ENCODE measurements at places on chromosomes 5 and 9.

DNA sequence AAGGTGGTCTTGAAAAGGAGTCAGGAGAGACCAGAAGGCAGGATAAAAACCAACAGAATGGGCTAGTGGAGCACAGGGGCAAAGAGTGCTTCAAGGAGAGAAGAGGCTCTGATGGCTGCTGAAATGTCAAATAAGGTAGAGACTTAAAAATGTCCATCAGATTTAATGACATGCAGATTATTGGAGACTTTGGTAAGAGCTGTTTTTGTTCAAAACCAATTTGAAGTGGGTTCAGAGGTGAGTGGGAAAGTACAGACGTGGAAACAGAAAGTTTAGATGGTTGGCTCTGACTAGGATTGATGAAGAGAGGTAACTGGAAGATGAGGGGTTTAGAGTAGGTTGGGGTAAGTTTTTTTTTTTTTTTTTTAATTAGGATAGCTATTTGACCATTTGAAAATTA is 14.1 kb downstream of the SLC25A46 start:
- DNase-seq, result no peak

DNA sequence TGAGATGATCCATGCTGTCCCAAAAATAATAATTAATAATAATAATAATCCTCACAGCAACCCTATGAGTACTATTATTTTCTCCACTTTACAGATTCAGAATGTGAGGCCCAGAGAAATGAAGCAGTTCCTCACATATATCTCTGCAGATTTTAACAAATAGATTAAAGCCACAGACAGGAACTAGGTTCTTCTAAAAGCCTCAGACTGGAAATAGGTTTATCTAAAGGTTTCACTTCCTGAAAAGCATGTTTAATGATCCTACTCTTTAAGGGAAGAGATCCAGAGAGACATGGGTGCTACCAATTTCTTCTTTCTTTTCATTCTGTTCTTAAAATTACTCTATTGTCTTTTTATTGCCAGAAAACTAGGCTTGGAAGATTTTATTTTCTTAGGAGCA is 1079.4 kb upstream of the COX7C start:
- no peak for DNase-seq

- DNase-seq, result no peak
Measured at GRCh38 chr5:140222416-140222815, 47.4 kb downstream of the CYSTM1 start.

GRCh38 chr9:114938687-114939575 is 8.5 kb upstream of the TNFSF8 start:
- DNase-seq, result no peak

- DNase-seq, result no peak
Measured at GRCh38 chr9:3337515-3338225, 188.1 kb downstream of the RFX3 start.

DNA sequence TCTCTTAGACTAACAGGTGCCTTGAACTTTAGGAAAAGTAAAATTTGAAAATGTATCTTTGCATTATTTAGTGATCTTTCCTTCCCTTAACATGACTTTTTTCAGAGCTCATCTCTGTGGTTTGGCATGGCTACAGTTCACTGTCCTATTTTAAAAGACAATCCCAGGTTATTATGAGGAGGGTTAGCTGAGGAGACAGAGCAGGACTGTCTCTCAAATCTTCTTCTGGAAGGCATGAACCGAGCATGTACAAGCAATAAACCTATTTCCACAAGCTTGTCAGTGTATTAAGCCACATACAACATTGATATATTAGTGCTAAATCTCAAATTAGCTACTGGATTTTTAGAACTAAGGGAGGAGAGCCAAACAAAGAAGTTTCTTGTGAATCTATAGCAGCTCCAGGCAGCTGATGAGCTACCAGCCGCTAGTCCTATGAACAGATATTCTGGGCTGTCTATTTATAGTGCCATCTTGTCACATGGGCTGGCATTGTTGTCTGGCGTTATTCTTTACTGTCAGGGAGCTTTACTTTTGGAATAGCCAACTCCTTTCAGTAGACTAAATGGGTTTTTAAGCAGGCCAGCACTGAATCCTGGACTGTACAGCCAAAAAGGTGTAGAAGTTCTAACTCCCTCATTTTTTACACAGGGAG is 171.2 kb upstream of the ACTBL2 start:
- DNase-seq, result no peak

DNA sequence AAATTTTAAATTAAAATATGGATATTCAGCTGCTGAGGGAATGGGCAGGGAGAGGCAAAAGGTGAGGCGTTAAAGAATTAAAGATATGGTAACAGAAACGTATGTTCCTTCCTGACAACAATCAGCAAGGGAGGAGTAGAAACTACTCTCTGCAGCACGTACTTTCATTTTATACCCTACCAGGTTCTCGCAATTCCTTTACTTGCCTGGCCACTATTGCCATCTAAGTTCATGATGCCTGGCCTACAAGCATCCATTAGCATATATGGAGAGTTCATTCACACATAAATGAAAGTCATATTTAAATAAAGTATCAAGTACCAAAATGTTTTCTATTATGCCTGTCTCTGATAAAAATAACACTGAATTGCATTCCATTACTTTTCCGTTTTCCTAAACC is 125.1 kb downstream of the BNC2 start:
- no peak for DNase-seq

DNA sequence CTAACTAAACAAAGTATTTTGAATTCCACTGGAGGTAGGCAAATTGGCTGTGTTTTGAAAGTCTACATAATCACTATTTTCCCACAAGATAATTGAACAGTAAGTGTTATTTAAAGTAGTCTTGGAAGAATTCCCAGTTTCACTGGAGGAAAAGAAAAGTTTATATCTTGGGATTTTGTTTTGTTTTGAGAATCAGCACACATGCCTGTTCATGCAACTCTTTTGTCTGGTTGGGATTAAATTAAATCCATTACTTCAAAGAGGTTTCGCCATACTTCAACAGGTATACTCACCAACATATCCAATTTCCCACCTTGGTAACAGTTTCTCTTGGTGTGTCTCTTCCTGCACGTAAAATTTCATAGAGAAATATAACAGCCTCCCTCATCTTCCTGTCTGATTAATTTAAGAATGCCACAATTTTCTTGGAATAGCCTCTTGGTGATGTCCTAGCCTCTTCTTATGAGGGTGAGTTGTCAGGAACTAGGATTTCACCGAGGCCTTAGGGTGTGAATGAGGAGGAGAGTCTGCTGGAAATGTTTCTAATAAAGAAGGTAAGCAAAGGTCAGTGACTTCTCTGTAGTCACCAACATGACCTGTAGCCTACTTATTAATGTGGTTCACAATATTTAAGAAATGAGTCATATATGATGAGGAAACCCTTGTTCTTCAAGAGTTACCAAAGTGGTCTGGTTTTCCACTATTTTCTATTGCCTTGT is 48.1 kb downstream of the ITGA2 start:
- DNase-seq, result no peak

DNA sequence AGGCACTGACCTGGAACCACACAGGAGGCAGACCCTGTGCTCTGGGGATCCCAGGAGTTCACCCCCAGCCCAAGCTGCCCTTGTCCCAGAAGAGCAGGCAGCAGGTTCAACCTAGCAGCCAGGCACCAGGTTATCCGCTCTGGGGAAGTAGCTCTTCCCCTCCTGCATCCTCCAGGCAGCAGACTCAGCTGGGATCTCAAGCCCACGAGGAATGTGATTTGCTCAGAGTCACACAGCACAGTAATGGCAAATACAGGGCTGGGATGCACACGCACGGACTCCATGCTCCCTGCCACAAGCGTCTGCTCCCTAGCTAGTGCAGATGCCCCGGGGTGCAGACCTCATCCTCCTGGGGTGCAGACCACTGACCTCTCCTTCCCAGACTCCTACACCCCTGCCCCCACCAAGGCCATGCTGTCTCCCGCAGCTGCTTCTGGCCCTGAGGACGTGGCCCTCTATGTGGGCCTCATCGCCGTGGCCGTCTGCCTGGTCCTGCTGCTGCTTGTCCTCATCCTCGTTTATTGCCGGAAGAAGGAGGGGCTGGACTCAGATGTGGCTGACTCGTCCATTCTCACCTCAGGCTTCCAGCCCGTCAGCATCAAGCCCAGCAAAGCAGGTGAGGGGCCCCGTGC is 25.5 kb downstream of the HK3 start:
- no peak for DNase-seq

GRCh38 chr9:32709871-32710270 is 73.5 kb upstream of the TMEM215 start:
- DNase-seq, result no peak

DNA sequence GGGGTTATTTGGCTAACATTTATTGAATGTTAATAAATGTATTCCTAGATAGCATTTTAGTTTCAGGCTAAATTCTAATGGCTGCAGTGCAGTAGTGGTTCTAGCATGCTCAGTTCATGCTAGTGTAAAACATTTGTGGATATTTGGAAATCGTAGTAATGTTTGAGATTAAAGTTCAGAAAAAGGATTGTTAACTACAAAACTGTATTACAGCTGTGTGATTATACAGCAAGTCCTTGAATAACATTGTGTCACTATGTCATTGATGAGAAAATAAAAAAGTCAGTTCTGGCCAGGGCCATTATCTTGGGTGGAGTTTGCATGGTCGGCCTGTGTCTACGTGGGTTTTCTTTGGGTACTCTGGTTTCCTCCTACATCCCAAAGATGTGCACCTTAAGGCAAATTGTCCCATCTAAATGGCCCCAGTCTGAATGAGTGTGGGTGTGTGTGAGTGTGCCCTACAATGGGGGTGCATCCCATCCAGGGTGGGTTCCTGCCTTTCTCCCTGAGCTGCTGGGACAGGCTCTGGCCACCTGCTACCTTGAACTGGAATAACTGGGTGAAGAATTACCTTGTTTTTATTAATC is 8.8 kb downstream of the ZSWIM6 start:
- DNase-seq, result no peak

GRCh38 chr5:36407396-36407795 is 105.7 kb upstream of the RANBP3L start:
- DNase-seq, result no peak

GRCh38 chr5:126883564-126884245 is 106.8 kb downstream of the LMNB1 start:
- DNase-seq, result no peak

GRCh38 chr9:77663754-77664153 is 15.6 kb upstream of the GNA14 start:
- DNase-seq, result no peak

DNA sequence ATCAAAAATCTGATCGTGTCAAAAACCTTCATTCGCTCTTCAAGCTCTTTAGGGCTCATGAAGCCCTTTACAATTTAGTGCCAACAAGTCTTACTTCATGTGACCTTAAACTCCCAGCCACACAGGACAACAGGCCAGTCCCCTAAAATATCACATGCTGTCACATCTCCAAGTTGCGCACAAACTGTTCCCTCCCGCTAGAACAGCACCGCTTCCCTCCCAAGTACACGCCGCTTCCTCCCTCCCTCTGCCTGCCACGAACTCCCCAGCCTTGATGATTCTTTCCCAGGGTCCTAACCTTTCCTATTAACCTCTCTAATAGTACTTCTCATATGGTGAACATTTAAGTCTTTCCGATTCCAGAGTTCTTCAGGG is 91.2 kb downstream of the TLE1 start:
- no peak for DNase-seq

DNA sequence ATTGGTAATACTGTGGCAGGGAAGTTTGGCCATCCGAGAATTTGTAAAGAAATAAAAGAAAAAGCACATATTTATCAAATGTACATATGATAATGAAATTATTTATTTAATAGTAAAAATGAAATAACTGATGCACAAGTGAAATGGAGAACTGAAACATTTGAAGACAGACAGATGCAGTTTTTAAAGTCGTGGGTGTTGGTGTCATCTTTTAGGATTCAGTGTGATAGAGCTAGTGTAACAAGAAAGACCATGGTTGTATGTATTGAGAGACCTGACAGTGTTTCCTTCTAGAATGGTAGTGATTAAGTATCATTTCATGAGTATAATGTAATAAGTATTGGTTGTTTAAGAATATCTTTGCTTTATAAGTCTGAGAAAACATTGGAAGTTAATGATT is 2.4 kb downstream of the SEC61B start:
- no peak for DNase-seq

GRCh38 chr5:126921241-126922091 is 108.9 kb downstream of the MARCHF3 start:
- DNase-seq, result no peak

DNA sequence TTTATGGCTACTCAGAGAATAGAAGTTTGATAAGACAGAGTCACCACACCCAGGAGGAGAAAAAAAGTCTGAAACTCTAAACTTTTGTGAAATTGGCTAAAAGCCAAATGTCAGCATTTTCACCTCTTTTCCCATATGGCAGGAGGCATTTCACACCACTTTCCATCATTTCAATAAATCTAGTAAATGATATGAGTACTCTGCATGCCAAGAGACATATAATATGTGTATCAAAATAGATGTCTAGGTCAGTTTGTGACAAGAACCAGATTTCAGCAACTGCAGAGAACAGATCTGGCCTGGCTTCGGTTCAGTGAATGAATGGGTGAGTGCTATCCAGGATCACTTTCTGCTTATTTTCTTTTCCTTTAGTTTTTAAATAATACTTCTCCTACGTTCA is 470.8 kb downstream of the ENC1 start:
- DNase-seq, result no peak

DNA sequence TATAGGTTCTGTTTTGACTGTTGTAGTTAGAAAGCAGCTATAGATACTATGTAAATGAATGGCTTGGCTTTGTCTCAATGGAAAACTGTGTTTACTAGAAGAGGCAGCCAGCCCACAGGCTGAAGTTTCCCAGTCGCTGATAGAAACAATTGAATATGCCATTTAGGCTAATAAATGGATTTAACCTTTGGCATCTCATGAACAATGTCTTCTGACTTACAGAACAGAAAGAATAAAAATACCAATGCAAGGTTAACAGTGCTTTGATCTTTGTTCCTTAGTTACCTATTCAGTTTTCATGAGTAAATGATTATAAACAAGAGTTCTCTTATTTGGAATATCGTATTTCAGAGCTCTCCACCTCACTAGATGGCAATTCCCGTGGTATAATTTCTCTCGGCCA is 120.6 kb downstream of the PAM start:
- no peak for DNase-seq

- no peak for DNase-seq
Measured at GRCh38 chr5:157107508-157107907, 1.3 kb downstream of the HAVCR2 start.

- no peak for DNase-seq
Measured at GRCh38 chr5:1540831-1541701, 17.3 kb upstream of the LPCAT1 start.

DNA sequence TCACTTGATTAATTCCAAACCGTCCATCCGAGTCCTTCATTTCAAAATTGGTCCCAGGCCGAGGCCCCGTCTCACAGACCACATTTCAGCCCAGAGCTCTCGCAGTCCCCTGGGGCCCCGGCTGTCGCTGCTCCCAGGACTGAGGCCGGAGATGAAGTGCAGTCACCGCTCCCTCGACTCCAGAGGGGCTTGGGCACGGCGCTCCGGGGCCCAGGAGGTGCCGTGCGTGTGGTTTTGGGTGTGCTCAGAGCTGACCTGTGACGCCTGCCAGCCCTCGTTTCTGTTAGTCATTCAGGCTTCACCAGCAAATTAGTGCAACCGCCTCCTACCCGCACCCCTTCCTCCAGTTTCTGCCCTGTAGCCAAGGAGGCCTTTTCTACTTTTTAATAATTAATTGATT is 48.7 kb upstream of the PHYKPL start:
- no peak for DNase-seq

All from stimulated activated CD8-positive, alpha-beta memory T cell treated with anti-CD3 and anti-CD28 coated beads, Interleukin-7, amount 100 ng/mL, for 24 hours (primary cell).